ENCODE measurements at places on chromosomes 7 and 10. TPM values are rescaled to one million over a fixed set of nuclear protein-coding genes. Genes with fewer than 3 reads are reported as not detected.
A peak's percentile ranks its signal among the peaks of the same experiment; 100 is the strongest.

The PRKCQ gene
- 49.2 TPM for total RNA-seq

DNA sequence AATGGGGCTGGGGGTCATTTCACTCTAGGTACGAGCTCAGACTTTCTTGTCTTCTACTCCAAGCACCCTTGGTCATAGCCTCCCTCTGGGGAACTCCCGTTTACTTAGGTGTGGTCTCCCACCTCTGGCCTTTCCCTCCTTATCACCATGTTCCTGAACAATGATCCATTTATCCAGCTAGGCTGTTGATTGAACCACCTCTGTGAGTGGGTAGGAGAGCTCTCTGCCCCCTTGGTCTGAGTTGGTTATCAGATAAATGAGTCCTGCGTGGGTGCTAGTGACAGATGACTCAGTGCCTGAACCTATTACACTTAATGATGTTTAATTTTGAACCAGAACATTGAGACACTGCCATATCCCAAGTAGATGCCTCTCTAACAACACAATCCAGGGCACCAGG lies 9.4 kb downstream of the BLNK start:
- peaks cover under 1% of the 10 kb centered on the region for H3K4me1 ChIP-seq
- DNase-seq: no peak
- no peak overlapping the region for H3K4me3 ChIP-seq

DNA sequence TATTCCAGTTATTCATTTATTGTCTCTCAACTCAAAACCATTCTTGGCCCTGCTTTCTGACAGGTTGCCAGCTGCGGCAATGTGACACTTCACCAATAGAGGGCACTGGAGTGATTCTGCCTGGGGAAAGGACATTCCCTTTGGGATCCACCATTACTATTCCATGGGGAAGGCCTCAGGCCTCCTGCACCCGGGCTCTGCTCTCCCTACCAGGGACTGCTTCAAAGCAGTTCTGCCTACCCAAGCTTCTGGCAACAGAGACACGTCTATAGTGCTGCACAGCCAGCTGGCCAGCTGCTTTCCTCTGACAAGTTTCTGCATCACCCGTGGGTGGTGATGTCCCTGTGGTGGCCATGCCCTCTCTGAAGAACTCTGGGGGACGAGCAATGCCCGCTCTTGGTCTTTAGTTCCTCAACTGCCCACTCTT lies 163.8 kb downstream of the ELMO1 start:
- DNase-seq: peak; percentile 39
- H3K4me1 ChIP-seq: peaks cover 39% of the 10 kb centered on the region
- H3K27me3 ChIP-seq: no peaks in the 10 kb centered on the region
- peaks cover 2% of the 10 kb centered on the region for H3K36me3 ChIP-seq
- no peak overlapping the region for H3K27ac ChIP-seq

DNA sequence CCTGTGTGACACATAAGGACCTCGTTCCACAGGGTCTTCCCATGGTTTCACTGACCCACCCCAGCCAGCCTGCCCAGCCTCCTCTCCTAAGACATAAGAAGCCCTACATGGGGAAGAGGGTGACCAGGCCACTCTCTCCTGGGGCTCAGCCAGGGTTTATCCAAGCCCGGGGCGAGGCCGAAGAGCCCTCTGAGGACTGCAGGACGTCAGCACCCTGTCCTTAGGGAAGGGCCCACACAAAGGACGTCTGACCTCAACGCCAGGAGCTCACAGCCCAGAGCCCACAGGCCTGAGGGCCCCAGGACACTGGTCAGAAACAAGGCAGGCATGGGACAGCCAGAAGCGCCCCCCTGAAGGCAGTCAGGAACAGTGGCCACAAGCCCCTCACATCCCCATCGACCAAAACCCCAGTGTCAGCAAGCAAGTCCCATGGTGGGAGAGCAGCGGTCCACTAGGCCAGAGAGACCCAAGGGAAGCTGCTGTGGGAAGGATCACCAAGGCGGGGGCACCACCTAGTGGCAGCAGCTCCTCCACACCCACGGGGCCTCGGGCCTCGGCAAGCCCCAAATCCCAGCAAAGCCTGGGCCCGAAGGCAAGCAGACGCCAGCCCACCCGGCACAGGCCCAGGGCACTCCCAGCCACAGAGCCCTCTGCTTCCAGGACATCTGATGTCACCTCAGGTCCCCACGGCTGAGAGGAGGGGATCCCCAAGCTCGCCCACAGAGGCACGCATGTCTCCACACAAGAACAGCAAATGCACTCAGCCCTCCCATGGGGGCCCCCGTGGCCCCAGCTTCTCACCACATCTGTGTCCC lies 23.4 kb downstream of the MAD1L1 start:
- H3K36me3 ChIP-seq: peaks cover 4% of the 10 kb centered on the region
- H3K4me1 ChIP-seq: peaks cover 5% of the 10 kb centered on the region
- H3K4me3 ChIP-seq: no peak overlapping the region
- peak; percentile 50 for DNase-seq
- no peaks in the 10 kb centered on the region for H3K27me3 ChIP-seq

The TES gene
- total RNA-seq: 125 TPM

DNA sequence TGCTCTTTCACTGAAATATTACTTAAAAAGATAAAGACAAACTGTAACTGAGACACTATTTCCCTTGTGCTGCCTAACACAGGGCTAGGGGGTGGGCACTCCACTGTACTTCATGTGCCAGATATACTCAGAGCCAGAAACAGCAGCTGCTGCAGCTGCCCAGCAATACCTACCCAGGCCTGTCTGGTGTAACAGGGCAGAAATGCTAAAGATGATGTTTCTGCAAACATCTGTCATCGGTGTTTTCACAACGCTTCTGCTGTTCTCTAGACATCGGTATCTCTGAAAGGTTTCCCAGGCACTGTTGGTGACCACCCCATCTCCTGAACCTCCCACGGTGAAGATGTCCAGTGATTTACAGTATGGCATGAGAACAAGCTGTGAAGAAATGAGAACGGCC lies 42.7 kb downstream of the LAMB1 start:
- H3K36me3 ChIP-seq: no peaks in the 10 kb centered on the region
- H3K27me3 ChIP-seq: peaks cover 7% of the 10 kb centered on the region
- no peak overlapping the region for H3K4me3 ChIP-seq
- no peaks in the 10 kb centered on the region for H3K4me1 ChIP-seq
- no peak for DNase-seq
- H3K27ac ChIP-seq: no peak overlapping the region

GRCh38 chr7:96713037-96713436 lies 3.4 kb upstream of the SEM1 start:
- peaks cover 10% of the 10 kb centered on the region for H3K36me3 ChIP-seq
- DNase-seq: no peak
- no peak overlapping the region for H3K27ac ChIP-seq
- peaks cover 22% of the 10 kb centered on the region for H3K27me3 ChIP-seq
- no peak overlapping the region for H3K4me3 ChIP-seq

GRCh38 chr10:130994845-130995244 lies 316.7 kb downstream of the TCERG1L start:
- H3K4me1 ChIP-seq: no peaks in the 10 kb centered on the region
- peaks cover 10% of the 10 kb centered on the region for H3K27me3 ChIP-seq
- no peak overlapping the region for H3K27ac ChIP-seq
- no peak for DNase-seq
- no peaks in the 10 kb centered on the region for H3K36me3 ChIP-seq

GRCh38 chr10:35409094-35409582 lies 72.8 kb downstream of the CCNY start:
- H3K27ac ChIP-seq: no peak overlapping the region
- H3K27me3 ChIP-seq: no peaks in the 10 kb centered on the region
- peak; percentile 17 for DNase-seq
- peaks cover 27% of the 10 kb centered on the region for H3K4me1 ChIP-seq

The GPRIN2 gene
- total RNA-seq: not detected

All from activated T-cell treated with anti-CD3 and anti-CD28 coated beads, Interleukin-2, amount 50 U/mL, for 72 hours (primary cell).